RPMI7951 (cell line): ENCODE measurements at places on chromosomes 5 and 9. TPM values are rescaled to one million over a fixed set of nuclear protein-coding genes. Genes with fewer than 3 reads are reported as not detected.

The AGXT2 gene
- total RNA-seq: not detected in 2 replicates

The TAF11L4 gene
- not detected in 2 replicates for total RNA-seq

GRCh38 chr9:84751921-84752320, 82.4 kb downstream of the NTRK2 start:
- DNase-seq: no peak

- DNase-seq: peak; percentile 54
These were observed 87.5 kb upstream of the PPP2R2B start for GRCh38 chr5:146965761-146966659.

GRCh38 chr9:121262953-121263352, 5.0 kb upstream of the GSN start:
- no peak for DNase-seq

DNA sequence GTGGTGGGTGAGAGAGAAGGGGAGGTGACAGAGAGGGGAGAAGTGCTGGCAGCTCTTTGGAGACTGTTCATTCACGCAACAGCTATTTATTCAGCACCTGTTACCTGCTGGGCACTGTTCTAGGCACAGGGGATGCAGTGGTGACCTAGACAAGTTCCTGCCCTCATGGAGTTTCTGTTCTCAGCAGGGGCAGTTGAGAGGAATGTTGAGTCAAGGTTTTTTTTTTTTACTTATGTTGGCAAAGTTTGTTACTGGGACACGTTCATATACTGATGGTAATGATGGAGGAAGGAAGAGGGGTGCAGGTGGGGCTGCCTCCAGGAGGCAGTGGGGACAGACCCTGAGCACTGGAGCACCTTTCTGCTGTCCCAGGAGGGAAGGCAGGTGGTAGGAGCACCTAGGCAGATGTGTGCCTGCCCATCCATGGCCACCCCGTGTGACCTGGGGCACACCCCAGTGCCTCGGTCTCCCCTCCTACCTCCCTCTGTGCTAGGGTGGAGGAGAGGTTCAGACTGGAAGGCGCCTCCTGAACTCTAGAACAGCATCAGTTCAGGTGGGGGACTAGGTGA, 49.4 kb upstream of the SLC25A51 start:
- DNase-seq: no peak
